ENCODE measurements at places on chromosomes 4 and X.
A peak's percentile ranks its signal among the peaks of the same experiment; 100 is the strongest.

DNA sequence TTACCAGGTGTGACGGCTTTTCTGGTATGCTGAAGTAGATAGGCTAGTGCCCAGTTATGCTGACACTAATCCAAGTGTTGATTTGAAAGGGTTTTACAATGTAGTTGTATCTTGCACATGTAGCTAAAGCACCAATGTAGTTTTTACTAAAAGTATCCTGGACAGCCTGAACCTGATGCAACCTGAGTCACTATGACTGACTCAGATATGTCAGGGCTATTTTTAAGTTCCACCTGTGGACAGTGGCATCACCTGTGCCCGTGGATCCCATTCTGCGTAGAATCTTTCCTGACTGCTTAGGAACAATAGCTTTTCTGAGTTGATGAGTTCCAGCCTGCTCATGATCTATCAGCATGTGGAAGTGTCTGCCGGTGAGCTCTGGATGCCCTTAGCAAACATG, 58.1 kb downstream of the CCNG2 start:
- no peak for DNase-seq

- DNase-seq, result no peak
These were observed 895.5 kb upstream of the EPHA5 start for GRCh38 chr4:66565801-66566200.

GRCh38 chrX:144616317-144616716, 631.0 kb upstream of the SPANXN1 start:
- no peak for DNase-seq

DNA sequence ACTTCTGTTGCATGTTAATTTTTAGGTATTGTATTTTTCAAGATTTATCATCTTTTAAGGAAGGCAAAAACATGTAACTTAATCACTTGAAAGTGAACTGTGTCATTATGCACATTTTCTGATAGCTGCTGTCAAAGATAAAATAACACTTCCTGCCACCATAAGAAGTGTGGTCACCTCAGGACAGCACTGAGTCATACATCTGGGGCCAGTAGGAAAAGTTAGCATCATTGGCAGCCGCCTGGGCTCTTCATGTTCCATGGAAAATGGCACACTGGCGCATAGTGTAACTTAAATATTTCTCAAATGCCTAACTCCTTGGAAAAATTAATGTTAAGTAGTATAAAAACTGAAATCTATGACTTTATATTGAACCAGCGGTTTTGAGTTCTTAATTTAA, 24.2 kb downstream of the CNKSR2 start:
- DNase-seq, result no peak

GRCh38 chr4:7425124-7425523, 9.6 kb downstream of the PSAPL1 start:
- DNase-seq, result no peak

DNA sequence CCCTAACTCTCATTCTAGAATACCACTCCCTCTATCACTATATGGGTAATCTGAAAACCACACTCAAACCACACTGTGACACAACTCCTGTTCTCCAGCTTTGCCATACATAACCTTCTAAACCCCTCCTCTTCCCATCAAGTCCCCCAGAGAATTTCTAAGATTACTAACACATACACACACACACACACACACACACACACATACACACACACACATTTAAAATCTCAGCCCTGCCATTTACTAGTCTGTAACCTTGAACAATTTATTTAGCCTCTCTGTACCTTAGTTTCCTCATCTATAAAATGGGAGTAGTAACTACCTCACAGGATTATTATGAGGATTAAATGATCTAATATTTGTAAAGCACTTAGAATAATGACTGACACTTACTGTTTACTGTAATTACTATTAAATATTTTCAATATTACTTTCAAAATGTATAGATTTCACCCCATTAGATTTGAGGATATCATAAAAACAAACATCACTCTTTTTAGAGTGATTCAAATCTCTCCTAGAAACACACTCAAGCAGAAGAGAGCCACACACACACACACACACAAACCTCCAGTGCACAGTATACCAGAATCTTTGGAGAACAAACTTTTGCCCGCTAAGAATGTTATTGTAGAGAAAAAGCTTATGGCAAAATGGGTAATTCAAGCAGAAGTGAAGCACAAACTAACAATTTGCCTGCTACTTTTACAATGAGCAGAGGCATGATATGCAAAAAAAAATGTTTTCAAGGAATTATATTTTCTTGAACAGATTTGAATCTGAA, 3.8 kb downstream of the ANKRD50 start:
- no peak for DNase-seq

DNA sequence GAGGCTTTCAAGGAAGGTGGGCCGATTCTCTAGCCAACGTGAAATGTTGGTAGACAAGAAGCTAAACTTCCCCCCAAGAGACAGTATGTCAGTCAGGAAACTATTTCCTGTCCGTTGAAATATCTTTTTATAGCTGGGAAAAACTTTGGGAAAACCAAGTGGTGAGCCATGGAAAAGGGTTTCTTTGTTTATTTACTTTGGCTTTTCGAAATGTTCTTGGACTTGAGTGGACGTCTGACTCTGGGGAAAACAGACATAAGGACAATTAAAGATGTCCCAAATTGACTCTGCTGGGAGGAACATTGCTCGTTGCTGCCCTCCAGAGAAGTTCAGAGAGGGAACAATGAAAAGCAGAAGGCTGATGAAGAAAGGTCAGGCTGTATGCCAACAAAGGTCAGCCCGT, 295.4 kb downstream of the RAPGEF2 start:
- no peak for DNase-seq

GRCh38 chr4:94634271-94634670, 123.5 kb upstream of the BMPR1B start:
- no peak for DNase-seq

GRCh38 chrX:152915541-152916241, 17.8 kb downstream of the ZNF185 start:
- DNase-seq, result no peak

- no peak for DNase-seq
These were observed 157.6 kb downstream of the CAMK2D start for GRCh38 chr4:113603911-113604310.

GRCh38 chrX:123169247-123169901, 14.7 kb upstream of the GRIA3 start:
- no peak for DNase-seq

DNA sequence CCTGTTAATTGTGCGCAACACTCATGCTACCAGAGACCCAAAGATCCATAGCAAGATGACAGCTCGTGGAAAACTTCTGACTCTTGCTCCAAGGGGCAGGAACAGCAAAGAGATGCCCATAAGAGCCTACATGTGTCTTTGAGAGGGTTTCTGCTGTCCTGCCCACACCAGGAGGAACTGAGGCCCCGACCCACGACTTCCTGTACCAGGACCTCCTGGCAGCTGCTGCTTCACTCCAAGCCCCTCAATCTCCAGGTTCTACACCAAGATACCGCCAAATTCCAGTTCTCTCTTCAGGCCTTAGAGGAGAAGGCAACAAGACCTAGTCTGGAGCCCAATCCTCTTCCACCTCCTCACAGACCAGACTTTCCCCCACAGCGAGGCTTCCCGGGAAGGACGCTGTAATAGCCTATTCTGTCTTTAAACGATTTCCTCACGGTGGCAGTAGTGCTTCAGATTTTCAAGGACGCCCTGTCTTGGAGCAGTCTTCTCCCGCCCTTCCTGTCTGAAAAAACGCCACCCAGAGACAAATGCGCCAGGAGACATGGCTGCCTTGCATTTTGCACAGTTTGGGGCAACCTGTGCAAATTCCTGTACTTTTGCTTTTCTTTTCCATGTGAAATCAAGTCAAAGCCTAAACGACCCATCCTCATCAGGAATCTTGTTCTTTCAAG, 230.2 kb upstream of the STK26 start:
- peak; percentile 32 for DNase-seq

- DNase-seq, result no peak
These were observed 514.5 kb upstream of the FAM241A start for GRCh38 chr4:111630705-111631104.

DNA sequence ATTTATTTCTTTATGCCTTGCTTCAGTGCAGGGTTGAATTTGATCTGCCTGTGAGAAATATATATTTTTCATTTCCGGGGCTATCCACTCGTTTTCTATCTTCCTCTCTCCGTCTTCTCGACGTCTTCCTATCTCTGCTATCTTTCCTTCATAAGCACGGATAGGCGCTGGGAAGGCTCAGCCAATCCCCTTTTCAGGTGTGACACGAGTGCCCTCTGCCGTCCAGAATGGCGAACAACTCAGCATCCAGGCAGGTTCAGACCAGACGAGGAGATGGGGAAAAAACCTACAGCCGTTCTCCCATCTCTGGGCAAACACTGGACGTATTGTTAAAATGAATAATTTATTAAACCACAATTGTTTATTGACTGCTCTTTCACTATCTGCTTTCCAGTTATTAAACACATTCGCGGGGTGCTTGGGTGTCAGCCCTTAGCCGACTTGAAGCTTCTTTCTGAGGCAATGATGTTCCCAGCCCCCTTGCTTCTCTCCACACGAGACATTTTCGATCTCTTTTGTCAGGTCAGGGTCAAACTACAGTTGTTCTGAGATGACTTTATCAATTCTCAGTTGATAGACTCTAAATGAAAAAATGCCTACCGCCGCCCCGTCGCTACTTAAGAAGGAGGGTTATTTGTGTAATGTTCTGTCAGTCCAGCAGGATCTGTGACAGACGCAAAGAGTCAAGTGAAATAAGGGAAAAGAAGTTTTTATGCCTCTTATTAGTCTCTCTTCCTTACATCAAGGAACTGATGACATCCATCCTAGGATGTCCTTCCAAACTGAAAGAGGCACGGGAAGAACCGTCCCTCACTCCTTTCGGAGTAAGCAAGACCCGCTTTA, 96.3 kb upstream of the NOCT start:
- peak; percentile 89 for DNase-seq

DNA sequence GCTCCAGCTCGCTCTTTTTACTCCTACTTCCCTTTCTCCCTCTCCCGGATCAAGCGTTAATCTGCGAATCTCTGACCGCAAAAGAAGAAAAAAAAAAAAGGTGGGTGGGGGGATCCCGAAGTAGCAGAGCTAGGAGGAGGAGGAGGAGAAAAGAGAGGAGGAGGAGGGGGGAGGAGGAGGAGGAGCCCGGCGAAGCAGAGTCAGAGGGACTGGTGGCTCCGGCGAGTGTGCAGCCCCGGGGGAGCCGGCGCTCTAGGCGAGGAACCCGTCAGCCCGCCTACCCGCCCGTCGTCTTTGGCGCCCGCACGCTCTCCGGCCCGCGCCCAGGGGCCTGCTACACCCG, at the start of gene NHSL2:
Gene NHSL2 (plus strand): TSS at position 203 of the 343 bp plus-strand sequence.
- DNase-seq, result peak; percentile 25

GRCh38 chr4:2934077-2934812, 29.0 kb downstream of the NOP14 start:
- DNase-seq, result no peak

Data from NCI-H1092 (cell line).